ENCODE measurements at places on chromosomes 16 and 17.
A peak's percentile ranks its signal among the peaks of the same experiment; 100 is the strongest.

- H3K27ac ChIP-seq = no peak overlapping the region
- no peak overlapping the region for H3K4me3 ChIP-seq
- peaks cover 2% of the 10 kb centered on the region for H3K4me1 ChIP-seq
- H3K36me3 ChIP-seq = no peaks in the 10 kb centered on the region
Measured at GRCh38 chr17:32871746-32872145, 5.2 kb downstream of the MYO1D start.

DNA sequence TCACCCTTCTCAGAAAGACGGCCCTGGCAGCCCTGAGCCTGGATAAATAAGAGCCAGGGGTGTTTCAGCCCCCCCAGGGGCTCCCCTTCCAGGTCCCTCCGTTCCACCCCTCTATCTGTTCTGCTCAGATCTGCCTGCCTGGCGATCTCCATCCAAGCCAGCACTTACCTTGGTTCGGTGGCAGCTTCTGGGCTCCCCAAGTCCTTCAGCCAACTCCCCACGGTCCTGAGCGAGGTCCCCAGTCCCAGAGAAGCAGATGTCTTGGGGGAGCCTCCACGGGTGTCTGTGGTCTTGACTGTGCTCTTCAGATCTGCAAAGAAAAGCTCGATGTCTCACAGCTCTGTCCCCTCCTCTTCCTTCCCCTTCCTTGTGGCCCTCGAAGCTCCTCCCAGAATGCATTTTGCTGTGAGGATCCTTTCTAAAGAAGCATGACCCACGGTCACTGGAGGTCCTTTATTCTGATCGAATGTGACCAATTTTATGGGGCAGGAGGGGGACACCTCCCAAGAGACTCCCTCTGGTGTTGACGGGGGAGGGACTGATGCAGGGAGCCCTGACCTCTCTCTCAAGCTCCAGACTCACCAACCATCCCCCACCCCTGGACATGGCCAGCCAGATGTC is at the start of gene PIK3R6:
PIK3R6 (minus strand) TSS at position 314 of the 621 bp plus-strand sequence. CDS start 17,880 bp downstream, outside the sequence.
- no peak within 1 kb of the TSS for H3K27ac ChIP-seq
- H3K36me3 ChIP-seq = no peaks in the 10 kb centered on the region
- peaks cover 3% of the 10 kb centered on the region for H3K27me3 ChIP-seq
- no peaks in the 10 kb centered on the region for H3K4me1 ChIP-seq
- DNase-seq = no peak

DNA sequence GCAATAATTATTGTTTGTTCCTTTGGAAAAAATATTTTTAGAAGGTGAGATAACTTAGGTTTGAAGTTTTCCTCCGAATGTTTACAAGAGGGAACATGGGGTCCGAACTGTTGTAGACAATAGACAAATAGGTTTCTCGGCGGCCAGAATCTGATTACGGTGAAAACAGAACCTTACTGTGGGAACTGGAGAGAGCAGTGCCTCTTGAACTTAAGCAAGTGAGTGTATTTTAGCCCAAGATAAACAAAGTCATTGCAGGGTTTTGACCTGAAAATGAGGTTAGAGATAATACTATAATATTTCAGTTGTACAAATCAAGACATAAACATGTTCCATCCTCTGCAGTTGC is 134.7 kb downstream of the ABCA8 start:
- peaks cover 13% of the 10 kb centered on the region for H3K4me1 ChIP-seq
- no peak for DNase-seq

- no peaks in the 10 kb centered on the region for H3K36me3 ChIP-seq
- no peaks in the 10 kb centered on the region for H3K4me1 ChIP-seq
- no peak for DNase-seq
- no peak overlapping the region for H3K4me3 ChIP-seq
Measured at GRCh38 chr16:78113258-78113657, 13.8 kb downstream of the WWOX start.

- DNase-seq = peak; percentile 25
- H3K36me3 ChIP-seq = no peaks in the 10 kb centered on the region
- no peaks in the 10 kb centered on the region for H3K27me3 ChIP-seq
- peaks cover 3% of the 10 kb centered on the region for H3K4me1 ChIP-seq
Measured at GRCh38 chr17:14089179-14089578, 19.9 kb downstream of the COX10 start.

- H3K27me3 ChIP-seq = peaks cover 36% of the 10 kb centered on the region
- H3K4me3 ChIP-seq = no peak overlapping the region
- no peaks in the 10 kb centered on the region for H3K36me3 ChIP-seq
- no peak for DNase-seq
- no peak overlapping the region for H3K27ac ChIP-seq
Measured at GRCh38 chr17:44382917-44383316, 6.5 kb downstream of the ITGA2B start.

DNA sequence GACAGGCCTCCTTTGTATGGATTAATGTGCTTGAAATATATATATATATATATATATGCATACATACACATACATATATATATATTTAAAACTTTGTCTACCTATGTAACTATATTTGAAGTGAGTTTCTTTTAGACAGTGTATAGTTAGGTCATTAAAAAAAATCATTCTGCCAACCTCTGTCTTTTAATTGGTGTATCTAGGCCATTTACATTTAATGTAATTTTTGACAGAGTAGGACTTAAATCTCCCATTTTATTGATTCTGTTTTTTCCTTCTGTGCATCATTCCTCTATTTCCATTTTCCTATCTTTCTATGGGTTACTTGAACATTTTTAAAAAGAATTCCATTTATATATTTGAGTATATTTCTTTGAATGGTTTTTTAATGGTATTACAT is 125.2 kb downstream of the IRF8 start:
- H3K27ac ChIP-seq = no peak overlapping the region
- DNase-seq = no peak
- no peaks in the 10 kb centered on the region for H3K36me3 ChIP-seq
- no peak overlapping the region for H3K4me3 ChIP-seq

GRCh38 chr17:65457183-65457582 is 104.3 kb downstream of the AXIN2 start:
- no peaks in the 10 kb centered on the region for H3K4me1 ChIP-seq
- no peak overlapping the region for H3K27ac ChIP-seq
- no peak overlapping the region for H3K4me3 ChIP-seq
- no peaks in the 10 kb centered on the region for H3K36me3 ChIP-seq

- peaks cover 15% of the 10 kb centered on the region for H3K4me1 ChIP-seq
- no peak for DNase-seq
- peak overlapping the region; percentile 93 for H3K4me3 ChIP-seq
- peaks cover 2% of the 10 kb centered on the region for H3K36me3 ChIP-seq
Measured at GRCh38 chr17:44221862-44222111, 2.3 kb upstream of the UBTF start.

- no peak overlapping the region for H3K27ac ChIP-seq
- H3K27me3 ChIP-seq = peaks cover 15% of the 10 kb centered on the region
- no peak overlapping the region for H3K4me3 ChIP-seq
- no peaks in the 10 kb centered on the region for H3K4me1 ChIP-seq
- H3K36me3 ChIP-seq = peaks cover 23% of the 10 kb centered on the region
Measured at GRCh38 chr17:29074488-29074887, 31.5 kb downstream of the PIPOX start.

DNA sequence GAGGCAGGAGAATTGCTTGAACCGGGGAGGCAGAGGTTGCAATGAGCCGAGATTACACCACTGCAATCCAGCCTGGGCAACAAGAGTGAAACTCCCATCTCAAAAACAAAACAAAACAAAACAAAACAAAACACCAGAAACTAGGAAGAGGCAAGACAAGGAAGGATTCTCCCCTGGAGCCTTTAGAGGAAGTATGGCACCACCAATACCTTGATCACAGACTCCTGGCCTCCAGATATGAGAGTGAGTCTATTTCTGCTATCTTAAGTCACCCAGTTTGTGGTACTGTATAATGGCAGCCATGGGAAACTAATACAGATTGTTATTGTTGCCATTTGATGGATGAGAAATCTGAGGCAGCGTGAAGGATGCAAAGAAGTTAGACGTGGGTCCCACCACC is 14.6 kb upstream of the CPPED1 start:
- no peak overlapping the region for H3K27ac ChIP-seq
- no peak for DNase-seq
- no peak overlapping the region for H3K4me3 ChIP-seq
- no peaks in the 10 kb centered on the region for H3K36me3 ChIP-seq
- H3K27me3 ChIP-seq = no peaks in the 10 kb centered on the region

- no peak for DNase-seq
- no peaks in the 10 kb centered on the region for H3K36me3 ChIP-seq
- H3K4me3 ChIP-seq = no peak overlapping the region
- peaks cover 9% of the 10 kb centered on the region for H3K4me1 ChIP-seq
- no peaks in the 10 kb centered on the region for H3K27me3 ChIP-seq
Measured at GRCh38 chr17:12362853-12363455, 302.7 kb upstream of the MYOCD start.

Data from IMR-90 (cell line).